Tibial nerve (tissue), 4 donors: ENCODE measurements at places on chromosomes 4 and X. TPM values are rescaled to one million over a fixed set of nuclear protein-coding genes. Genes with fewer than 3 reads are reported as not detected.

Gene CENPI
- total RNA-seq, result 3.3 TPM

Gene SEC24D
- total RNA-seq, result 32.0 TPM

Gene SUPT20HL2
- total RNA-seq, result not detected

DNA sequence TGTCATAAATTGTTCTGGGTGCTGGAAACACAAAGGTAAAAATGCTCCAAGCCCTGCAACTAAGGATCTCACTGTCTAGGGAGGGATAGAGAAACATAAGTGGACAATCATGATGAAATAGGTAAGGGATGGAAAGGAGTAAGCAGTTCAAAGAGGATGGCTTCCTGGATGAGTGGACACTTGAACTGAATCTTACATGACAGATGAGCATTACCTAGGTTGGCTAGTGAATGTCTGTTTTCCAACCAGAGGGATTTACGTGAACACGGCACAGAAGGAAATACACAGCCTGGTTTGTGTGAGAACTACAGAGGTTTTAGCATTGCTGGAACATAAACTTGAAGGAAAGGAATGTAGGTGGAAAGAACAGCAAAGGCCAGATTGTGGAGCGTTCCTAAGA lies 150.2 kb upstream of the GALNT7 start:
- no peak for DNase-seq

DNA sequence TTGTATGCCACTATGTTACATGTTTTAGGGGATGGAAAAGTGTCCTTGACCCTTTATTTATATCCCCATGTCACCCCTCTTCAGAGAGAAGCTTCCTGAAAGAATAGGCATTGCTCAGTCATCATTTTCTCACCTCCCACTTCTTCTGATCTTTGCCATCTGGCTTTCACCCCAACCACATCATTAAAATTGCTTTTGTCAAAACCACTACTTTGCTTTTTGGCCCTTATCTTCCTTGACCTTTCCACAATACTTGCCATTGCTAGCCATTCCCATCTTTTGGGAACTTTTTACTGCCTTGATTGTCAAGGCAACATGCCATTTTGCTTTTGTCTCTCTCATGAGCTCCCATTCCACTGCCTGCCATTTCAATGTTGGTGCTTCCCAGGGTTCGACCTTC lies 14.9 kb upstream of the FAM9B start:
- DNase-seq, result no peak

DNA sequence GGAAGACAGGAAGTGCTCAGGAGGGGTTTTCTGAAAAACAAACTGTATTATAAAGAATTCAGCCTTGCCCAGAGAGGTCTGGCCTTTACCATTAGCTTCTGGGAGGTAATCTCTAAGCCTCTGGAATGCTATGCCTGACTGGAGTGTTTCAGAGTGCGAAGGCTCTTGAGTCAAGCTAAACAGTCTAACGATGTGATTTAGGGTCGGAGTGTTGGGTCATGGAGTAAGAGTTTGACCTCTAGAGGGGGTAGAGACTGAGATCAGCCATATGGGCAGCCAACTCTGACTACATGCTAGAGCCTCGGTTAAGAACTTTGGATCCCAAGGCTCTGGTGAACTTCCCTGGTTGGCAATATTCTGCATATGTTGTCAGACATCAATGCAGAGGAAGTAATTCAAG lies 15.0 kb downstream of the BOD1L1 start:
- DNase-seq, result no peak
